ENCODE measurements at places on chromosomes 12 and 14. TPM values are rescaled to one million over a fixed set of nuclear protein-coding genes. Genes with fewer than 3 reads are reported as not detected.

The TGFB3 gene
- polyA plus RNA-seq: 3.6 TPM

The OSBPL8 gene
- polyA plus RNA-seq: 48.8 TPM

The GDF3 gene
- polyA plus RNA-seq: not detected

The CDK2 gene
- polyA plus RNA-seq: 38.8 TPM

The HSPB8 gene
- polyA plus RNA-seq: 34.3 TPM

The FGF23 gene
- polyA plus RNA-seq: not detected

The SOAT2 gene
- not detected for polyA plus RNA-seq

The TRHDE gene
- 90.7 TPM for polyA plus RNA-seq

- DNase-seq: no peak
Measured at GRCh38 chr14:87109271-87109670, 883.7 kb downstream of the GALC start.

DNA sequence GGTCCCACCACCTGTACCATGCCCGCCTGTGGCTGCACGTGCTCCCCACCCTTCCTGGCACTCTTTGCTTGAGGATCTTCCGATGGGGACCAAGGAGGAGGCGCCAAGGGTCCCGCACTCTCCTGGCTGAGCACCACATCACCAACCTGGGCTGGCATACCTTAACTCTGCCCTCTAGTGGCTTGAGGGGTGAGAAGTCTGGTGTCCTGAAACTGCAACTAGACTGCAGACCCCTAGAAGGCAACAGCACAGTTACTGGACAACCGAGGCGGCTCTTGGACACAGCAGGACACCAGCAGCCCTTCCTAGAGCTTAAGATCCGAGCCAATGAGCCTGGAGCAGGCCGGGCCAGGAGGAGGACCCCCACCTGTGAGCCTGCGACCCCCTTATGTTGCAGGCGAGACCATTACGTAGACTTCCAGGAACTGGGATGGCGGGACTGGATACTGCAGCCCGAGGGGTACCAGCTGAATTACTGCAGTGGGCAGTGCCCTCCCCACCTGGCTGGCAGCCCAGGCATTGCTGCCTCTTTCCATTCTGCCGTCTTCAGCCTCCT is 1.1 kb downstream of the INHBE start:
- DNase-seq: no peak

DNA sequence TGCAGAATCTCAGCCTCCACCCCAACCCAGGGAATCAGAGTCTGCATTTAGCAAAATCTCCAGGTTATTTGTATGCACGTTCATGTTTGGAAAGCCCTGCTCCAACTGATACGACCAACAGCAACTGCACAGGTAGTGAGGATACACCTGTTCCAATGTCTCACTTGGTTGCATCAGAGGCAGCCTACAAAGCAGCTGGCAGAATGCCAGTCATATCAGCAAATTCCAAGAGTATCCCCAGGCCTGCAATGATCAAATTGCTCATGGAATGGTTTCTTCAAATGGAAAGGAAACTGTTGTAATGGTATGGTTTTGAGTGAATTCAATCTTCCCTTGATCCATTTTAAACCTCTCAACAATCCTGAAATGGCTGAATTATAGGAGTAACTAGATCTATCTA is 75.4 kb downstream of the GRIP1 start:
- DNase-seq: no peak

DNA sequence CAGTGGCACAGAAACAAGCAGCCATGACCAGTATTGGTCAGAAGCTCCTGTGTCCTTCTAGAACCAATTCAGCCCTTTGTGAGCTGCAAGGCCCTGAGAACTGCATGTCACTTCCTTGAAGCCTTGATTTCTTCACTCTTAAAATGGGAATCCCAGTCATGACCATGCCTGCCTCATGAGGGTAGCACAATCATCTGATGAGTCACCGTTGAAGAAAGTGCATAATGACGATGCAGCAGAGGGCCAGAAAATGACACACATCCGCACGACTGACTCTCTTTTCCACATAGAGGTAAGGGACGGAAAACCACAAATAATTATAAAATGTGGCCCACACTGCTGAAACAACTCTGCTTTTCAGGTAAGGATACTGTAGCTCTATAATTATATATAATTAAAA is 777.4 kb downstream of the BCL11B start:
- DNase-seq: no peak

- DNase-seq: no peak
Measured at GRCh38 chr12:55966408-55967281, at the start of gene CDK2. Gene CDK2, plus strand, starts transcription at chr12:55966830. Its CDS starts 179 bp downstream, at chr12:55967009.

GRCh38 chr12:63889721-63890509 is 45.4 kb downstream of the SRGAP1 start:
- DNase-seq: no peak

DNA sequence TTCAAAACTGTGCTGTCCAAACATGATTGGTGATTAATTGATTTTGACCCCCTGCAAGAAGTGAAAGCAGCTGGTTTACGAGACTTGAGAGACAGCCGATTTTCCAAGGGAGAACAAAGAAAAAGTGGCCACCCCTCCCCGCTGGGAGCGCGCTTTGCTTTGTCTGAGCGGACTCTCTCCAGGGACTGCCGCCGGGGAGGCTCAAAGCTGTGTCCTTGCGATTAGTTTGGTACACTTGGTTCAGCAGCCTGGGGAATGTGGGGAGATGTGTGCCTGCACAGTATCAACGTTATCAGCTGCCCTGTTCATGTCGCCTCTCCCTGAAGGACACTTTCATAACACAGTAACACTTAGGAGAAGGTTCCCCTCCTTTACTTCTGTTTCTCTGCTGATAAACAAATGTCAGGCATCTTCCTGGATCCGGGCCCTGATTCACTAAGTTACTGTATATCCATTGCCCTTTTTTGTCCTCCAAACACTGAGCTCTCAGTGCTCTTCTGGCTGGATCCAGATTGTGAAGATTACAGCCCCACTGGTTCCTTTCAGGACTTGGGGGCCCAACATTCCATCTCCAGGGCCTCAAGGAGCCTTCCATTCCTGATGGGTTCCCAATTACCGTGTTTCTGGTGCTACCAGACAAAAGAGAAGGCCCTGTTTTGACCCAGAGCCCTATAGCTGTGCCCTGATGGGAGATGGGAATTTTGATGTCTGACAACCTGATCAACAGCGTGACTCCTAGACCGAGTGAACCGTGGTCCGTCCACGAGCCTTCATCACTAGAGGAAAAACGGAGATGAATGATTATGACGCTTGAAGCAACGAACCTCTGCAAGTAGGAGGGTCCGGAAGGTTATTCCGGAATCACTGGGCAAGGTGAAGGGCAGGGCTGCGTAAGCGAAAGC is 31.7 kb upstream of the TUBA1C start:
- DNase-seq: no peak

DNA sequence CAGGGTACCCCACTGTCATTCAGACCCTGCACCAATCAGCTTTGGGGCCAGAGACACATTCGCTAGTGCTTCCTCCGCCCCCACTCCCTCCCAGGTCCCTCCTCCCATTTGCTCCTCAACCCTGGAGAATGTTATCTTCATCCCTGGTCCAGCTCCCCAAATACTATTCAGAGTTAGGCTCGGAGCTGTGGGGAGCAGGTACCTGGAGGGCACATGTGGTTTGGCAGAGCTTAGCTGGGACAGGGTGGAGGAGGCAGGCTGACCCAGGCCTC is 19.5 kb downstream of the VSX2 start:
- DNase-seq: no peak

- DNase-seq: no peak
Measured at GRCh38 chr12:75795125-75795524, 236.5 kb downstream of the PHLDA1 start.

- no peak for DNase-seq
Measured at GRCh38 chr14:53409289-53409688, 256.2 kb upstream of the DDHD1 start.

GRCh38 chr12:116931665-116932064 is 20.9 kb downstream of the FBXW8 start:
- DNase-seq: no peak

DNA sequence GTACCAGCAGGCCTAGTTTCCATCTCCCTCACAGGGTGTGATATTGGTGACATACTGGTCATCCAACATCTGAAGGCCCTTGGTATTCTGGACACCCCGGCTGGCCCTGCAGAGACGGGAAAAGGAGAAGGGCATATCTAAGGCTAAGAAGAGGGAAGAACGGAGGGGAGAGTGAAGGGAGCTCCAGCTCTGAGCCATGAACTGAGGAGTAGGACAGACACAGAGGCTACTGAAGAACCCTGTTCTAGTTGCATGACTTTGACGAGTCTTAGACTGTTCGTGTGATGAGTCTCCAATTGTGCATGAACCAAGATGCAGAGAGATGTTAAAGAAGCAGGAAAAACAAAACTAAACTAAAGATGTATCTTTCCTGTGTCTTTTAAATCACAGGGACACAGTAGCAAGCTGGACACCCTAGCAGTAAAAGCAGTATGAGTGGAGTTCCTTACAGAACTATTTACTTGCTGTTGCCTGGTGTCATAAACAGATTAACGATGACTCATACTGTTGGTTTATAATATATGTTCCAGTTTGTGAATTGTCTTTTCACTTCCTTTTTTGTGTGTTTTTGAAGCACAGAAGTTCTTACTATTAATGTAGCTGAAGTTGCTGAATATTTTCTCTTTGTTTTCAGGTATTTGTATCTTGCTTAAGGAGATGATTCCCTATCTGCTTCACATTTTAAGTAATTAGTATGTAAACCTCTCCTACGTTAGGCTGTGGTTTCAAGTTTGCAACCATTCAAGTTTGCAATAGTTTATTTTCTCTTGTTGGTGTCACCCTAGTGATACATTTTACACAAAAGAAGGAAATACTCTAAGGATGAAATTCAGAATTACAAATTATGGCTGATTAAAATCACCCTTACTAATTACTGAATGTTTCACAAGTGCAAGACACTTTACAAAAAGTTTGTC is 15.7 kb downstream of the FAR2 start:
- DNase-seq: no peak

DNA sequence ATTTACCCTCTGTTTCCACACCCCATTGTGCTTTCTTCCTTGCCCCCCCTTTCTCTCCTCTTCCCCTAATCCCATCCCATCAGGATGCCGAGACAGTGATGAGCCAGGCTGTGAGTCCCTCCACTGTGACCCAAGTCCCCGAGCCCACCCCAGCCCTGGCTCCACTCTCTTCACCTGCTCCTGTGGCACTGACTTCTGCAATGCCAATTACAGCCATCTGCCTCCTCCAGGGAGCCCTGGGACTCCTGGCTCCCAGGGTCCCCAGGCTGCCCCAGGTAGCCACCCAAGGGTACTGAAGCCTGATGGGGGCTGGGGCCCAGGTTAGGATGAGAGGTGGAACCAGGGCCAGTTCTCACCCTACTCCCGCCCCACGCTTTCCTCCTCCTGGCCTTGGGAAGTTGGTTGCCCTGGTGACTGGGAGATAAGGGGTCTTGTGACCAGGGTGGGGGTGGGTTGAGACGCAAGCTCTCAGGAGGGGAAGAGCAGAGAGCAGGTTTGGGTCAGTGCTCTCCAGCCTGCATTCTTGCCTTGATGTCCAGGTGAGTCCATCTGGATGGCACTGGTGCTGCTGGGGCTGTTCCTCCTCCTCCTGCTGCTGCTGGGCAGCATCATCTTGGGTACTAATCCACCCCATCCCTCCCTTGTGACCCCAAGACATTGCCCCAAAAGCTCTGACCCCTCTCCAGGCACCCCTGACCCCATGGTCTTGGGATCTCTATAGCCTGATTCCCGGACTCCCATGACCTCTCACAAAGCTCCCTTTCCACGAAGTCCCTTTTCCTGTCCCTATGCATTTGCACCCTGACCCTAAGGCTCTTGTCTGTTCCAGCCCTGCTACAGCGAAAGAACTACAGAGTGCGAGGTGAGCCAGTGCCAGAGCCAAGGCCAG is 1.2 kb downstream of the AMHR2 start:
- no peak for DNase-seq

DNA sequence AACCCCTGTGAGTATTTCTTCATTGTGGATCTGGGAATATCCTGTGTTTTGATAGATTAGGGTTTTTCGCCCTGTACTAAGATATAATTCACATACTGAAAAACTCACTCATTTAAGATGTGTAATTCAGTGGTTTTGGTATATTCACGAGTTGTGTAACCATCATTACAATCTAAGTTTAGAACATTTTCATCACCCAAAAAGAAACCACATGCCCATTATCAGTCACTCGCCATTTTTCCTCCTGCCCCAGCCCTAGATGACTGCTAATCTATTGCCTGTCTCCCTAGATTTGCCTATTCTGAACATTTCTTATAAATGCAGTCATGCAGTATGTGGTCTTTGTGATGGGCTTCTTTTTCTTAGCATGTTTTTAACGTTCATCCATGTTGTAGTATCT is 67.9 kb upstream of the ATF1 start:
- DNase-seq: no peak

- no peak for DNase-seq
Measured at GRCh38 chr14:30874999-30875787, 834 bp downstream of the COCH start.

- DNase-seq: no peak
Measured at GRCh38 chr12:120994059-120994458, 15.7 kb downstream of the HNF1A start.

GRCh38 chr12:108457006-108457733 is 57.9 kb upstream of the FICD start:
- no peak for DNase-seq

- DNase-seq: no peak
Measured at GRCh38 chr12:62977418-62977817, 42.5 kb upstream of the PPM1H start.

- DNase-seq: no peak
Measured at GRCh38 chr14:77319422-77319821, 1.3 kb downstream of the POMT2 start.
